Stimulated activated CD4-positive, alpha-beta T cell treated with anti-CD3 and anti-CD28 coated beads, Interleukin-4, amount 100 ng/mL, for 1 hour (primary cell): ENCODE measurements at places on chromosomes 7 and 10.

DNA sequence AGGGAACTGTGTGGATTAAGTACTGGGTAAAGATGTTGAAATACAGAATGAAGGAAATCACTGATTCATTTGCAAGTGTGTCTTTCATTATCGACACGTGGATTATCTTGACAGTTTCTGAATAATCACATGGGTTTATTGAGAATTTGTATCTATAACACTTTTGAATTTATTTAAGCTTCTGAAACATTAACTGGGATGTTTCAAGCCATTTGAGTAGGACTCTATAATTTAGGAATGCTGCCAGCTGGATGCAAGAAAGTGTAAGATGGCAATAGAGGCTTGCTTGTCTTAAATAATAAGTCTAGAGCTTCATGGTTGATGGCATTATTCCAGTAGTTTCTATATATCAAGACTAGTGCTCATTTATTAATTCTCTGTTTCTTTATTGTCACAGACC lies 1100.7 kb upstream of the GHITM start:
- no peak for DNase-seq

- no peak for DNase-seq
These were observed 121.6 kb downstream of the CDK6 start for GRCh38 chr7:92714767-92715166.

GRCh38 chr10:97939446-97939990 lies 89.9 kb downstream of the GOLGA7B start:
- DNase-seq, result no peak

DNA sequence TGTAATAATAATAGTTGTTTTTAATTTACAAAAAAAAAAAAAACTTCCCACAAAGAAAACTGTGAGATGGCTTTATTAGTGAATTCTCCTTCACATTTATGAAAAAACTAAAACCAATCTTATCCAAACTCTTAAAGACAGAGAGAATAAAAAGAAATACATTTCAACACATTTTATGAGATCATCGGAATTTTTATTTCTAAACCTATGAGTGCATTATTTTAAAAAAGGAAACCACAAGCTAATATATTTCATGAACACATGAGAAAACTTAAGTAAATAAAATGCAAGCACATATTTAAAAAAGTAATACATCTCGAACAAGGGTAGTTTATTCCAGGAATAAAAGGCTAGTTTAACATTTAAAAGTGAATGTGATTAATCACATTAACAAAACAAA lies 31.5 kb downstream of the C7orf25 start:
- DNase-seq, result no peak

GRCh38 chr7:91041901-91042484 lies 222.2 kb upstream of the FZD1 start:
- no peak for DNase-seq

DNA sequence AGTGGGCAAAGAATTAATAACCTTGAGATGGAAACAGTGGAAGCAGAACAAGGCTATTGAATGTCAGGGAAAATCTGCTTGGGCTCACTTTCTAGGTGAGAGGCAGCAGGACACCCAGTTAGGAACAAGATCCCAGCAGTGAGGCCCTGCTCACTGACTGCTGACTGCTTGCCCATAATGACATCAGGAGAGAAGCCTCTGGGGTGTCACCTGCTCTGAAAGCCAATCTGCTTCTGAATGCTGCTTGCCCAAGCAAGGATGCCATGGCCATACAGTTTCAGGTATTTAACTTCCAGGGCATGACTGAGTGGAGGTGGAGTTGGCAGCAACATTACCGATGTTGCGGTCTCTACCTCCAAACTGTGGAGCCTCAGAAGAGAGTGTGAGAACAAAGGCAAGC lies 11.7 kb upstream of the WAPL start:
- no peak for DNase-seq

GRCh38 chr7:6631605-6632004 lies 5.5 kb upstream of the ZNF316 start:
- no peak for DNase-seq

DNA sequence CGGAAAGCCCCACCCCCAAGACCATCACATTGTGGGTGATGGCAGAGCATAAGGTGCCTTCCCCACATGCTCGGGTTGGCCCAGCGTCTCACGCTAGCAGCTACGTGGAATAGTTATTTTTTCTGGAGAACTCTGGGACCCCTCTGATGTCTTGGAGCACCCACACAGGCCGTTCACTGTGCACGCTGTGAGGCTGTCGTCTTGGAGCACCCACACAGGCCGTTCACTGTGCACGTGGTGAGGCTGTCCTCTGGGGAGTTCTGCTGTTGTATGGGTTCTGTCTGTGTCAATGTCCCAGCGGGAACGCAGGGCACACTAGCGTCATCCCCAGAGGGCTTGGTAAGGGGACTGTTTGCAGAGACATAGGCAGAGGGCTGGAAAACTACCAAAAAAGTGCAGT lies 38.8 kb upstream of the FAM20C start:
- DNase-seq, result no peak

GRCh38 chr10:123974406-123974805 lies 82.8 kb upstream of the CPXM2 start:
- no peak for DNase-seq

DNA sequence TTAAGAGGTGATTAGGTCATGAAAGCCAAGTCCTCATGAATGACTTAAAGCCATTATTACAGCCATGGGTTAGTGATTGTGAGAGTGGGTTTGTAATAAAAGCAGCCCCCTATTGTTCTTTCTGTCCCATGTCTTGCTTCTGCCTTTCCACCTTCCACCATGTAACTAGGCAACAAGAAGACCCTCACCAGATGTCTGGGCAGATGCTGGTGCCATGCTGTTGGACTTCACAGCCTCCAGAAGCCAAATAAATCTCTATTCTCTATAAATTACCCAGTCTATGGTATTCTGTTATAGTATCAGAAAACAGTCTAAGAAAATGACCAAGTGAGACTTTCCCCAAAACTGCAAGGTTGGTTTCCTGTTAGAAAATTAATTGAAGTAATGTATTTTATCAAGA lies 460.3 kb upstream of the ADARB2 start:
- DNase-seq, result no peak

DNA sequence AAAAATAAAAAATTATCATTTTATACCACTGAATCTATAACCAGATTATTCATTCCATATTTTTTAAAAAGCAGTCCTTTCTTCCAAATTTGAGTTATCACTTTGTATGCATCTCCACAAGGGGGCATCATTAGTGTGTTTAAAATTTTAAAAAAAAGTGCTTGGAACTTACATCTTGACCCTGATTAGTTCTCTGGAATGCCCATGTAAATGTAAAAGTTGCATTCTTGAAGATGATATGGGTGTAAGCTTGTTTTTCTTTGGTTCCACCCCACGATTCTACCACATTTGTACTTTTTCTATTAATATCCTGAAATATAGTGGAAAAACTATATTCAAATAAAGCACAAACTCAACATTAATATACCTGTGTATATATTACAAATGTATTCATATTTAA lies 144.9 kb downstream of the ELAPOR2 start:
- DNase-seq, result no peak

GRCh38 chr7:106692450-106693051 lies 31.6 kb upstream of the CCDC71L start:
- DNase-seq, result no peak

DNA sequence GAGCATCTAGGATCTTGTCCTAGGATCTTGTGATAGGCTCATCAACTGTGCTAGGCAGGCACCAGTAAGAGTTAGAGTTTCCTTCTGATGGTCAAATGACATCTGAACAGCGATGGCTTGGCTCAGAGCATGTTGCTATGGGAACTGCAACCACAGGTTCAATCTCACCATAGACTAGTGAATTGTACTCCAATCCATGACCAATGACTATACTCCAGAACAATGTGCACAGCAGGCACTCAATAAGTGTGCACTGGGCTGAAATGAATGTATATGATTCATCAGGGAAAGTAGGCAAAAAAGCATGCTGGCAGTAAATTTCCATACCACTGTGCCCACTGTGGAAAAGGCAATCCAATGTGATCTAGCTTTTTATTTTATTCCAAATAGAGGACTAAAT lies 163.6 kb upstream of the HPS1 start:
- DNase-seq, result no peak

GRCh38 chr7:137670222-137671064 lies 176.3 kb downstream of the DGKI start:
- DNase-seq, result no peak

- no peak for DNase-seq
These were observed 7.0 kb upstream of the GNAI1 start for GRCh38 chr7:80127412-80128160.

DNA sequence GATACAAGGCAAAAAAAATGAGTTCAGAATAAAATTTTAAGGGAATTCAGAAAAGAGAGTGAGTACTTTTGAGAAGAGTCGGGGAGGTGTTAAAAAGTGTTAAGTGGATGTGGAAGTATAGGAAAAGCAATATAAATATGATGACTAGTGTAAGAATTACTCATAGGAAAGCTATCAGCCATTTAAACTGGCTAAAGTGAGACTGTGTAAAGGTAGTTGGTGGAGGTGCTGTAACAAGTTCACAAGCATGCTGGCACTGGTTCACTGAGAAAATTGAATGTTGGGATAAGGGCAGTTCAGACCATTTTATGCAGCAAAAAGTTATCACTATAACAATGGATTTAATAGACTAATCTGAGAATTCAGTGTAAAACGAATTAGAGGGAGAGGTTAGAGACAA lies 179.0 kb upstream of the DKK1 start:
- no peak for DNase-seq

- DNase-seq, result peak; percentile 50
These were observed 176.5 kb downstream of the TCF7L2 start for GRCh38 chr10:113126229-113127201.
